ENCODE measurements at places on chromosomes 2 and 18.

- DNase-seq: no peak
Measured at GRCh38 chr2:25250331-25251070, 82.1 kb upstream of the POMC start.

GRCh38 chr2:217151509-217152206, 291.8 kb upstream of the TNP1 start:
- no peak for DNase-seq

- DNase-seq: no peak
Measured at GRCh38 chr18:45282101-45282812, 333.0 kb upstream of the SLC14A2 start.

GRCh38 chr2:85673716-85674375, 5.8 kb upstream of the SFTPB start:
- DNase-seq: no peak

- no peak for DNase-seq
Measured at GRCh38 chr2:237571551-237571950, 5.2 kb downstream of the PRLH start.

GRCh38 chr2:176991411-176991810, 221.2 kb upstream of the HNRNPA3 start:
- DNase-seq: no peak
